ENCODE measurements at places on chromosomes 6 and 20. TPM values are rescaled to one million over a fixed set of nuclear protein-coding genes. Genes with fewer than 3 reads are reported as not detected.

DNA sequence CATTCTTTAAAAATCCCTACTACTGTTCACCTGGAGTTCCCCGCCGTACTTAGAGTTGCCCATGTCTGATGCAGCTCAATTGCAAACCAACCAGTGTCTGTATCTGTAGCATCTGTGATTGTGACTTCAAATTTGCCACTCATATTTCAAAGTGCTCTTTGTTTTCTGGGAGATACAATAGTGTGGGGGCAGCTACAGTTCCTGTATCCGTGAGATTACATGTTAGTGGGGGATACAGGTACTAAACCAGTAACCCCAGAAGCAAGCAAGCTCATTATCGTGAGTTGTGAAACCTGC lies 140.9 kb downstream of the ANKRD60 start:
- no peak for DNase-seq

GRCh38 chr6:144578385-144579350 lies 293.5 kb downstream of the UTRN start:
- DNase-seq, result no peak

GRCh38 chr6:90256698-90257485 lies 39.8 kb downstream of the BACH2 start:
- DNase-seq, result no peak

DNA sequence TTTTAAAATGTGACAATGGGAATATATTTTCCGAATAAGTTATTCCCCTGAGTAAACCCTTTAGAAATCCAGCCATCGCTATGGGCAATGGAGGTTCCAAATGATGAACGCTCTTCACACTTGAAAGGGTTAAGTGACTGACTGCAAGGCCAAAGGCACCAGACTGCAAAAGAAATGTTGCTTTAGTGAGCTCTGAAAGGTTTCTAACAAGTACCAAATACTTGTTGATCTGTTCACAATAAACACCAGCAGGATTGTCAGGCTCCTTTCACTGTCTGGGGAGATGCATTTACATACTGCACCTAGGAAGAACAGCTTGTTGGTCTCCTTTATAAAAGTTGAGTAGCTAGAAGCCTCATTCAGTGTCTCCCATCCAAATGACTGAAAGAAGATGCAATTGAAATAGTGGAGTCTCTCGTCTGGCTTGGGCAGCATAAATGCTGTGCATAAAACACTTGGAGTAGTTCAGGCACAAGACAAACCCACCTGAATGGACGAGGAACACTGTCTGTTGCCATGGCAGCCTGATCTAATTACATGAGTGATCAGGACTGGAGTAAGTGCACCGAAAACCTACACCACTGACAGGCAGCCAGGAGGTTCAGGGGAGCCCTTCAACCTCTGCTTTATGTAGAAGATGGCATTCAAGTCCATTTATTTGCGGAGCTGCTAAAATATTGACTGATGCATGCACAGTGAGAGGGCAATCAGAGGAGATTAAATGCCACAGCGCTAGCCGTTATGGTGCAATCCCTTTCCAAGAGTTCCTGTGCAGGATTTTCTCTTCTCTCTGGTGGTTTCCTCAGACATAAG lies 2.9 kb downstream of the ATXN1 start:
- no peak for DNase-seq

The GPLD1 gene
- 0.71 TPM for total RNA-seq

DNA sequence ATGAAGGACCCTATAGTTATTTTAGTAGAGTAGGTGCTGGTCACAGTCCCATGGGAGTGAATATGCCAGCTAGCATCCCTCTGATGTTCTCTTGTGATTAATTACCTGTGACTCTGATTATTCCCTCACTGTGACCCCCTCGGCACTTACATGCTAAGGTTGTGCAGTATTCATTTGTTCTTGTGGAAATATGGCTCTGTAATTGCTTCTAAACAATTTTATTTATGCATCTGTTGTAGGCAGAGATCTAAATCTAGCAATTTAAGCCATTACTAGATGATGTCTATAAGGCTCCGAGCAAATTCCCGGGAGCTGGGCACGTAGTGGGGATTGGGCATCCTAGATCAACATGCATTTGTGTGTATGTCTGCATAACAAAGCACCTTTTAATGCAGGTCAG lies 961.7 kb downstream of the KIF16B start:
- no peak for DNase-seq

GRCh38 chr20:18973529-18974173 lies 160.1 kb downstream of the SCP2D1 start:
- DNase-seq, result no peak

GRCh38 chr20:48970681-48971365 lies 49.3 kb downstream of the ARFGEF2 start:
- no peak for DNase-seq

The TNFRSF6B gene
- total RNA-seq, result 0.27 TPM

DNA sequence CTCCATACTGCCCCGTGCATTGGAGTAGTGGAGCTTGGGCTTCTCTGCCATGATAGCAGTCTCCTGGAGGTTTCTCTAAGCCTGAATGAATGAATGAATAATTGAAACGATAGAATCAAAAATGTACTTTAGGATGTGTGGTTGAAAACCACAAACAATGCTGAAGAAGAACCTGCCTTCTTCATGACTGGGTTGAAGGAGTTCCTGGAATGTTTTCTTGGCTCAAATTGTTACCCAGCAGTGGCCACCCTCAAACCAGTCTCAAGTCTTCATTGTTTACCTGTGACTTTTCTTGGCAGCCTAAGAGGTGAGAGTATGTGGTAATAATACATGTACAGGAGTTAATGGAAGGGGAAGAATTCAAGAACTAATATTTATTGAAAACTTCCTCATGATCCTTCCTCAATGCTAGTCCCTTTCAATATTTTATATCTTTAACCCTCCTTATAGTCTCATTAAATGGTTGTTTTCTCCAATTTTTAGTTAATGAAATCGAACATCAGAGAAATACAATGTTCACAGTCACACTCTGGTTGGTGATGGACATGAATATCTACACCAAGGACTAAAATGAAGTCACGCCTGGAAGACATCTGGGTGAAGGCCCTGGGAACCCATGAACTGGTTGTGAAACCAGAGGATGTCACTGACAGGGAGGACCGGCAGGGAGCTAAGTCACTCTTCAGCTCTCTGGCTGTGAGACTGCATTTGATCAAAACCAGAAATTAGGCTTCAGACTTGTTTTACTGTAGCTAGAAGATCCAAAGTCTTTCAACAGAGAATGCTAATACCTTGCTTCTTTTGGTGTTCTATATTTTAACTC lies at the start of gene GSTA5:
Gene GSTA5, minus strand, starts transcription at position 51 of the 823 bp plus-strand sequence.
- no peak for DNase-seq

DNA sequence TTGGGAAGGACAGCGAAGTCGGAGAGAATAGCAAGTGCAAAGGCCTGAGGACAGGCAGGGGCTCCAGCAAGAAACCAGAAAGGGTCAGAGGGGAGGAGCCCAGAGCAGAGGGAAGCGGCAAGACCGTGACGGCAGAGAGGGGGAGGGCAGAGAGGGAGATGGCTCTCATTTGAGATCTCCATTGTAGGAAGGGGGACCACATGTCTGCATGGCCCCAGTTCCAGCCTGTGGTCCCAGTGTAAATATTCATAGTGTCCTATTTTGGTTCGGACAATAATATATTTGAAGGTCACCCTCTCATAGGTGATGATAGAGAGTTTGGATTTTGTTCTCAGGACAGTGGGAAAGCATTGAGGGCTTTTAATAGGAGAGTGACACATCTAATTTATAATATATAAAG lies 231.1 kb upstream of the RNF24 start:
- DNase-seq, result no peak

DNA sequence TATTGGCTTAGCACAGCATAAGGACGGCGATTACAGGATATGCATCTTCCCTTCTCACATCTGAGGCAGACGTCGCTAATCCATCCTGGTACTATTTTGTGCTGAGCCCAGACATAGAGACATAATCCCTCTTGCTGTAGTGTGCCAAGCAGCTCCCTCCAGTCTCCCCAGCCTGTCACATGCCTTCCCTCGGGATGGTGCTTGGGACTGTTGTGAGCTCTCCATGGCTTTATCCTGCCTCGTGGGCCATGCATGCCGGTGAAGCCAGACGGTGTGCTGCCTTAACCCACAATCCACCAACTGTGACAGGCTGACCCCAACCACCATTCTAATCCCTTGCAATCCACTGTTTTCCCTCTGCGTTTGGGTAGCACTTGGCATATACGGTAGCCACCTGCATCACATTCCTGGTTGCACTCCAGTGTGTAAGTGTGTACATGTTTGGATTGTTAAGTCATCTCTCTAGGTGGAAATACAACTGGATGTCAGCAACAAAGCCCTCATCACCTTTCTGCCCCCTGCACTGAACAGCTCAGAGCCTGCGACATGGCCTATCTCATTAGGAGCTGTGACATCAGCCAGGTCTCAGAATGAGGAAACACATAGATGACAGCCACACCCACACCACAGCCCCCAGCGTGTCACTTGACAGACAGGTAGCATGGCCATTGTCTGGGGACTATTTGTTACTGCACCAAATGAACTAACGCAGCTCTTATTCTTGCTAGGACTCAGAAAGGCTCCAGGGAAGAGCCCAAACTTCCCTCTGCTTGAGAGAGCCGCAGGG lies 374.8 kb upstream of the CDH4 start:
- no peak for DNase-seq

The RMND1 gene
- 17.3 TPM for total RNA-seq

GRCh38 chr20:33415948-33416347 lies 14.6 kb upstream of the CDK5RAP1 start:
- peak; percentile 39 for DNase-seq

GRCh38 chr6:86706449-86706848 lies 230.9 kb upstream of the HTR1E start:
- no peak for DNase-seq

GRCh38 chr20:59322585-59323454 lies 22.4 kb downstream of the EDN3 start:
- no peak for DNase-seq

DNA sequence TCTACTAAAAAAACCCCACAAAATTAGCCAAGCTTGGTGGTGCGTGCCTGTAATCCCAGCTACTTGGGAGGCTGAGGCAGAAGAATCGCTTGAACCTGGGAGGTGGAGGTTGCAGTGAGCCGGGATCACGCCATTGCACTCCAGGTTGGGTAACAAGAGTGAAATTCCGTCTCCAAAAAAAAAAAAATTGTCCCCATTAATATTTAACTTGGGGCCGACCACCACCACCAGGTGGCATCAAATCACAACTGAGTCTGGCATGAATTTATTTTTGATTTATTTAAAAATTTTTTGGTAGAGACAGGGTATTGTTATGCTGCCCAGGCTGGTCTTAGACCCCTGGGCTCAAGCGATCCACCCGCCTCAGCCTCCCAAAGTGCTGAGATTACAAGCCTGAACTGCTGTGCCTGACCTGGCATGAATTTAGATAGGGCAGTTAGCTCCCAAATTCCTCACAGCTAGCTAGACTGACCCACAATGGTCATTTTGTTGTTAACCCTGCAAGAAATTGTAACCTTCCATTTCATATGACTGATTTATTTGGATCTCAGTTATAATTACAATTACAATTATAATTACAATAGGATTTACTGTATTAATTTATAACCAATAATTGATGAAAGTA lies 17.1 kb upstream of the BEND3 start:
- DNase-seq, result no peak

- DNase-seq, result no peak
Measured at GRCh38 chr6:157144859-157145568, 178.3 kb downstream of the TMEM242 start.

- no peak for DNase-seq
Measured at GRCh38 chr20:63690003-63690897, 6.2 kb upstream of the TNFRSF6B start.

The LPIN3 gene
- total RNA-seq, result 19.9 TPM

DNA sequence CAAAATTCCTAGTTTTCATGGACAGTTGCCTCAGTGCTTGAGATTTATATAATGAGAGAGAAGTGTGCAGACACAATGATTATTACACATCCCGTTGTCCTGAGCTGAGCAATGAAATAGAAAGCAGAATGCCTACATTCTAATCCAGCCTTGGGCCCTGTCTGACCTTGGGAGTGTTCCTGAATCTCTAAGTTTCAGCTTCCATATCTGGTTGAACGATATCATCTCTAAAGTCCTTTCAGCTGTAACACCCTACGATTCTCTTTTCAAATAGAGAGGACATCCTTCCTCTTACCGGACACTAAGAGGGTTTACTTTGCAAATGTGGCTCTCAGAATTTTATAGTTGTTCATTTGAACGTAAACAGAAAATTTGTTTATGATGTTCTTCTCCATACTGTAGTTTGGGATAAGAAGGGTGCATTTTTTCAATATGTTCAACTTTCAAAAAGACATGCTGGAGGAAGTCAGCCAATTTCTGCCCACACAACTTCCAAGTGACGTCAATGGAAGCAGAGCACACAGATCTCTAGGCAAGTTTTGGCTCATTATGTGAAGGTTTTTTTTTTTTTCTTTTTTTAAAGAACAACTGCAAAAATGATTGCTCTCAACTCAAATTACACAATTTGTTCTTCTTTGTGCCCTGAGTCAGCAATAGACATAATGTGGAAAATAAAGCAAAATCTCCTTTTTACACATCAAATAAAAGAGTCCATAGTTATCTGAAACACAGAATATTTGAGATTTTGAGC lies 50.4 kb downstream of the PDE7B start:
- DNase-seq, result peak; percentile 48

DNA sequence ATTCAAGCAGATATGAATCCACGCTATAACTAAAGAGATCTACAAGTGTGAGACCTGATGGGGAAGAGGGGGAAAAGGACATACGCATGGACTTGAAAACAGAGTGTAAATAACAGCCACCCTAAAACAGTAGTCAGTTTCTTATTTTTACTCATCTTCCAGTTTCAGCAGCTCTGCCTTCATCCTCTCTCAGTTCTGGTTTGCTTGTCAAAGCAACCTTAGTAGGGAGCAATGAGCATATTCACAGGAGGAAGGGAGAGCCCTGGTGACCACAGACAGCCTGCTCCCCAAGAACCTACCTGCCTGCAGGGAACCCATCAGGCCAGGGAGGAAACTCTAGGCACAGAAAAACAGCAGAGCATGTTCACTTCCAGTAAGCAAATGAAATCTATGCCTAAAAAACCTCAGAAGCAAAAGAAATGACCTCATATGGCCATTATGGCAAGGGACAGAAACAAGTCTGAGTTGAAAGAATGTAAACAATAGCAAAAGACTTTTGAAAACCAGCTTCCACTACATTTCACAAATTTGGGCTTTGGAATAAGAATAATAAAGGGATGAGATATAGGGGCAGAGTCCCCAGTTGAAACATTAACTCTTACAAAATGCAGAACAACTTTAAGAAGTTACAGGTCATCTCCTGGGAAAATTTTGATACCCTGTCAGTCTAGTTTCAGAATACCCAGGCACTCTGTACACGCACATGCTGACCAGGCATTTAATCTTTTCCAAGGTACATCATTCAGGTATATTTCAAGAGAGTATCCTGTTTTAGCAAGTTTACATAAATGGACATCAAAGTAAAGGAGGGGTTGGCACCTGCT lies 120.8 kb upstream of the BCLAF1 start:
- no peak for DNase-seq

DNA sequence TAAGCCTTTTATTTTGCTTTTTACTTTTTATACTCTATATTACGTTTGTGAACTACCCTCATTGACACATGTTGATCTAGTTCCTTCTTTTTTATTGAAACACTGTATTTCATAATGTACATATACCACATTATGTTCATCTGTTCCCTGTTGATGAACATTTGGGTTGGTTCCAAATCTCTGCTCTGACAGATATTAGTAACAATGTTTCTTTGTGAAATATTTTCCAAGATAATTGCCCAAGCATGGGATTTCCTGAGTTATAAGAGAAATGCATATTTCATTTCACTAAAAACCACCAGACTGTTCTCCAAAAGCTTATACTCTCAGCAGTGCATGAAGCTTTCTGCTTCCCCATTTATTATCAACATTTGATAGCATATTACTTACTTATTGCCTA lies 44.2 kb upstream of the TNFRSF21 start:
- DNase-seq, result no peak

The ESF1 gene
- total RNA-seq, result 15.5 TPM
